ENCODE measurements at places on chromosomes 3 and 15.
A peak's percentile ranks its signal among the peaks of the same experiment; 100 is the strongest.

GRCh38 chr3:82960379-82960778, 1198.9 kb upstream of the GBE1 start:
- no peak for DNase-seq

DNA sequence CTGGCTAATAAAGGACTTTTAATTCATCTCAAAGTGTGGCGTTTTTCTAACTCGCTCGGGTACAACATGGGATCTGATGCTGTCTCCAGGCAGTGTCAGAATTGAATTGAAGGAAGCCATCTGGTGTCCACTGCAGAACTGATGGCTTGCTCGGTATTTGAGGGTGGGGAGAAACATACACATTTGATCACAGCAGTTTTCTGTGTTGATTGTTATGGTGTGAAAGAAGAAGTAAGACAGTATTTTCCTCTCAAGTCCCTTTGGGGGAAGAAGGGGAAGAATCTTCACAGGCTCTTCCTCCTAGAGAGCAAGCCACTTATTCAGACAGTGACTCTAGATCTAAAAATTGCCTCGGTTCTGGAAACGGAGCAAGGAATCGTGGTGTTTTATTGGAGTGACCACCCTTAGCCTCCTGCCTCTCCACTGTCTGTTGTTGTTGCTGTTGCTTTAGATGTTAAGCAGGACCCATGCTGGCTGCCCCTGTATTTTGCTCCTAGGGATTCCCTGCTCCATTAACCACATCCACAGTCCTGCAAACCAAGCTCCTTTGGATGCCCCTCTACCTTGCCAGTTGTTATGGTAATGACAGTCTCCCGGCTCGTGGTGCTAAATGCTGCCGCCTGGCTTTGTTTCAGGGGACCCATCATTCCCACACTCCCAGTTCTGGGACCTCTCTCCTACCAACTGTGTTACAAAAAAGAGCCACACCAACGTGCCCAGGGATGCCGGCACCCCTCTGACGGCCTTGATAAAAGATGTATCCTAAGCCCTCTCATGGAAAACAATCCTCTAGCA, 15.3 kb upstream of the MCCC1 start:
- no peak for DNase-seq

- DNase-seq, result no peak
Observed at GRCh38 chr15:41340189-41340695, 7.6 kb downstream of the NUSAP1 start.

- DNase-seq, result no peak
Observed at GRCh38 chr3:151631946-151632345, 101.8 kb upstream of the AADACL2 start.

GRCh38 chr15:101138913-101139880, 112.7 kb downstream of the CHSY1 start:
- DNase-seq, result no peak

GRCh38 chr3:171491361-171491760, 31.2 kb upstream of the TNIK start:
- DNase-seq, result no peak

DNA sequence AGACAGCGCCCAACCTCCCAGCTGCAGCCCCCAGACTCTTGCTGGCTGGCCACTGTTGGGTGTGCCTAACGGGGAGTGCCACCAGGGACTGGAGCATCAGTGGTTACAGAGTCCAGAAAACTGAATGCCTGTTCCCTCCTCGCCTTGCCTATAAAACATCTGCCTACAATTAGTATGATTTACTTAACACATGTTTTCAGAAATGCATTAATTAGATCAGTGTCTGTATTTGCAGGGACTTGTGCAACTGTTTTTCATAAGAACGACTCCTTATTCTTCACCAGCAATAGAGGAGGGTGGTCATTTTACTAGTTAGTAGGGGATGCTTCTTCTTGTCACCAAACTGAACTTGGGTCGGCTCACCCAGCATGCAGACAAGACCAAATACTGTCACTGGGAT, 248.7 kb downstream of the GABRG3 start:
- no peak for DNase-seq

DNA sequence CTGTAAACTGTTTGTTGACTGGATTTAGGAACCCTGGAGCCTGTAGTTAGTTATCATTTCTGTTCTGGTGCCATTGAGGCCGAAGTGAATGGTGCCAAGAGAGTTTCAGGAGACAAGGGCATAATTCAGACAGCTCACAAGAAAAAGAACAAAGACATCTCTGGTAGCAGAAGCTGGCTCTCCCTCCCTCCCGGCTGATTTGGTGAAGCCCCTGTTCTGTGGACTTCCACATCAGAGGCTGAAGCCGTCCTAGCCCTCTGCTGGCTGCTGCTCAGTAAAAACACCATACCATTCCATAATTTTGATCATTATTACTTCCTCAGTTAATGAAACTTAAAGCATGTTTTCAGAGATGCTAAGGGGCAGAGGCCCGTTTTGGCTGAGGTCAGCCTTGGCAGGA, 381.2 kb upstream of the WNT5A start:
- peak; percentile 85 for DNase-seq

GRCh38 chr3:179541596-179541995, 21.1 kb upstream of the ACTL6A start:
- DNase-seq, result no peak

DNA sequence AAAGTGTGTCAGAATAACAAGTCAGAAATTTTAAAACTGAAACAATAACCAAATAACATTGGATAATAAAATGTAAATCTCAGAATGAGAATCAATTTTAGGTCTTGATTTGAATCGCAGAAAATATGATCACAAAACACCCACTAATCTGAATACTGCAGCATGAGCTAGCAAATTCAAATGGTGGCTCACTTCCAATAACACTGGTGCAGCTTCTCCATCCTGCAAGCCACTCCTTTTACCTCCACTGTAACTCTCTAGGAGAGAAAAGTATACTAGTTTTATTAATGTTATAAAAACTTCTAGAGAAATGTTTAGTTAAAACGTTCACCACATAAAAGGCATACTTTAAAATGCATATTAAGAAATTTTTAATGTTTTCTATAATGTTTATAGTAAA, 30.4 kb downstream of the UBE3A start:
- DNase-seq, result no peak

GRCh38 chr3:70970171-70970570, 613.4 kb downstream of the FOXP1 start:
- DNase-seq, result peak; percentile 40

GRCh38 chr3:142902356-142902755, 13.5 kb upstream of the PCOLCE2 start:
- no peak for DNase-seq

DNA sequence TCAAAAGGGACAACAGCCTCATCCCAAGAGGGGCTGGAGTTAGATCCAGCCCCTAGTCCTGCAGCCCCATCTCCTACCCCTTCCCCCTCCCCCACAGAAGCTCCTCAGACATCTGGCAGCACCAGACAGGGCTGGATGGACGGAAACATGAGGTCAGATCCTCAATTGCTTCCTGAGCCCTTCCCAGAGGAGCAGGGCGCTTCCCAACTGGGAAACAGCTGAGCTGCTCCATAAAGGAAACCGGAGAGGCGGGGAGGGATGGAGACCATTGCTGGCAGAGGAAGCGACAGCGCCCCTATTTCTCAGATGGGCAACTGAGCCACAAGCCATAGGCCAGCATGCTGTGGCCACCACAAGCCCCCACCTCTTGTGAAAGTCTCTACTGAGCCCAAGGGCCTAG, 18.3 kb upstream of the CYP11A1 start:
- no peak for DNase-seq

- no peak for DNase-seq
Observed at GRCh38 chr3:66104535-66104934, 65.8 kb upstream of the MAGI1 start.

DNA sequence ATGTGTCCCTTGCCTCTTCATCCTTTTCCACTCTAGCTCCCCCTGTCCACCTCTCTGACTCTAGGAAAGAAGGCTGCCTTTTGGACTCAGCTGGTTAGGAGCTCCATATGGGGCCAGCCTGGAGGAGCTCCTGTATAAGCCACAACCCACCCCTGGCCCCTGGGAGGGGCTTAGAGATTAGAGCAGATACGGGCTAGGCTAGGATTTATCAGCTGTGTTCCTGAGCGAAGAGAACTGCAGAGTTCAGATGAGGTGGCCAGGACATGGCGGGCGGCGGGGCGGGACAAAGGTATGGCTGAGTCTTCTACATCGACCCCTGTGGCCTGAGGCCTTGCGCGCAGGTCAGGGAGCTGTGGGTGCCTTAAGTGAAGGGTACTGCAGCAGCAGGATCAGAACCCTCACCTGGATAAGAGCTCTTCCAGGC, 7.9 kb downstream of the NBEAL2 start:
- DNase-seq, result no peak

DNA sequence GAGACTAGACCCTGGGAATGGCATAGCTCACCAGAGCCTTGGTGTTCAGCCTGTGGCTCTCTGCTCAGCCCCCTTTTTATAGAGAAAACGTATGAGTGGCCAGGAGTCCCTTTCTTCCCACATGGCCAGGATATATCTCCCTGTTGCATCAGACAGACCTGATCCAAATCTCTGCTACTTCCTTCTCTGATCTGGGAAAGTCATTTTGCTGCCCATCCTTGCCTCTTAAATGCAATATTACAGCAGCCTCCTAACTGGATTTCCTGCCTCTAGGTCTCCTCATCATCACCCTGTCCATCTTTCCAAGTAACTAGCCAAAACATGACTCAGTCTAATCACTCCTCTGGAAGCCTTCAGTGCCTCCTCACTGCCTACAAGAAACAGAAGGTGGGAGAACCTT, 42.9 kb downstream of the CTDSPL start:
- DNase-seq, result no peak

DNA sequence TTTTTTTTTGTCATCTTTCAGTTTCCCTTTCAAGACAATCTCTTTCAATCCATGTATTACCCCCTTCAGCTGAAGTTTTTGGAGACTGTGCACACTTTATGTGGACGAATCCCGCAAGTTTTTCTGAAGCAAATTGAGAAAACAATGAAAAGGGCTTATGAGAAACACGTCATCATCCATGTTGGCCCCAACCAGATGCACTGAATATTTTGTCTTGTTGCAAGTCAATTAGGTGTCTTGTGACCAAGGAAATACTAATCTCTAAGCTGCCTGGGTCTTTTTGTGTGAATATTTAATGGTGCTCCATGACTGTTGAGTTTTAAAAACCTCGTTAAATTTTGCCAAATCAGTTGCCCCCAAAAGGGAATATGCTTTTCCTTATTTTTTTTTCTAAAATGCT, 21.7 kb upstream of the PPP4R2 start:
- DNase-seq, result no peak

DNA sequence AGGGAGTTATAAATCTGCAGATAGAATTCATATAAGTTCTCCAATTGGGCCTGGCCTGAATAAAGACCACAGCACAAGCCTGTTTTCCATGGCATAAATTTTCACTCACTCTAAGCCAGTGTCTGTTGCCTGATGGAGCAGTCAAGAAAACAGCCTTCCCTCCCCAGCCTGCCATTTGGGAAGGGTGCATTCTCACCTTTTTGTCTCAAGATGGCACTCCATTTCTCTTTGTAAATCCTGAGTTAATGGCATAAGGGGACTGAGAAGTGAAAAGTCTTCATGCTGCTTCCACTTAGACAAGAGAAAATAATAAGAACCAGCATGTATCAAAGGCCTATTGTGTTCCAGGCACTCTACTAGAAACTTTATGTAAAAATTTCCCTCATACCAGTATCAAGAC, 115.6 kb upstream of the MANF start:
- DNase-seq, result no peak

GRCh38 chr3:134650431-134651346, at the start of gene KY:
Gene KY (minus strand): TSS chr3:134651022. CDS start chr3:134650960, 62 bp downstream.
- DNase-seq, result peak; percentile 45

DNA sequence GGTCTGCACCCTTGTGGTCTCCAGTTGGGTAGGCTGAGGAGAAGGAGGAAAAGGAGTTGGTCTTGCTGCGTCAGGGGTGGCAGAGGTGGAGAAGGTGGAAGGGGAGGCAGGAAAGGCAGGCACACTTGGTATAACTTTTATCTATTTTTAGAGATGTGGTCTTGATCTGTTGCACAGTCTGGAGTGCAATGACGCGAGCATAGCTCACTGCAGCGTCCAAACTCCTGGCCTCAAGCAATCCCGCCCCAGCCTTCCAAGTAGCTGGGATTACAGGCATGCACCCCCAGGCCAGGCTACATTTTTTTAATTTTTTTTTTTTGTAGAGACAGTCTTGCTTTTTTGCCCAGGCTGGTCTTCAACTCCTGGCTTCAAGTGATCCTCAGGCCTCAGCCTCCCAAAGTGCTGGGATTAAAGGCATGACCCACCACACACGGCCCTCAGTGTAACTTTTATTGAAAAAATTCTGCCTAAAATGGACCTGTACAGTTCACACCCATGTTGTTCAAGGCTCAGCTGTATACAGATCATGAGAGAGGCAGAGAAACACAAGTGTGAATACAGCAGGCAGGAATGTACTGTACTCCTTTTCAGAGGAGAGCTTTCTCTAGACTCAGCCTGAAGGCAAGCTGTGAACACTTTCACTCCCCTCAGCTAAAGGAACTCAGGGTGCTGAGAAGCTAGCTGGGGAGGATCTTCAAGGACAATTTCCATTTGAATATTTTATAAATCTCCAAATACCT, 2.1 kb upstream of the RHOV start:
- no peak for DNase-seq

GRCh38 chr3:138761002-138761401, 73.7 kb downstream of the PIK3CB start:
- DNase-seq, result no peak

DNA sequence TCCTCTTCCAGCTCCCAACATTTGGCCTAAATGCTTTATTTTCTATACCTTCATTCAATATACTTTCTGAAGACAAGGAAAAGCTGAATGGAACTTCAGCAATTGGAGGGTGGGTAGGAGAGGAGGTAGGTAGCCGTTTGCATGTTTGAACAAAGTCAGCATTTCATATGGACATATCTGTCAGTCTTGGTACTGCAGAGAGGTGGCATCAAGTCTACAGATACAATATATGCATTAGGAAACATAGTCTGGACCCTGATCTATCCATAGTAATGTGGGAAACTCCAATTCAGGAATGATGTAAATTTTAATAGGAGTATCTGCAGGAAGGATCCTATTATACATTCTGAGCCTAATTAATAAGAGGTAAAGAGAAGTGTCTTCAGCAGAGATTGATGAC, 526.4 kb downstream of the MECOM start:
- DNase-seq, result no peak

GRCh38 chr3:194871864-194872668, 186.4 kb downstream of the FAM43A start:
- peak; percentile 43 for DNase-seq

DNA sequence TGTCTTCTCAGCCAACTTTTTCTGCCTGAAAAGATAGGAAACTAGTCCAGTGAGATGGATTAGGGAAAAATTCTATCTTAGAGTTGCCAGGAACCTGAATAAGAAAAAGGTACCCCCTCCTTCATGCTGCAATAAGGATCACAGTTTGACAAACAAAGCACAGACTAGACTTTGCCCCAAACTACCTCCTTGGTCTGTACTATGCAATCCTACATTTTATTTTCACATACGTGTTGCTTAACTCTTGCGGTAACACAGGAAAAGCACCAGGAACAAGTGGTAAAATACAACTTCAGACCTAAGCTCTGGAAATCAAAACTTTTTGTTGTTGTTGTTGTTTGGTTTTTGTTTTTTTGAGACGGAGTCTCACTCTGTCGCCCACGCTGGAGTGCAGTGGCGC, 11.3 kb upstream of the IL12A start:
- no peak for DNase-seq

GRCh38 chr15:22257047-22258008, 177.0 kb downstream of the OR4M2 start:
- no peak for DNase-seq

- DNase-seq, result no peak
Observed at GRCh38 chr3:122508135-122508914, 6.4 kb downstream of the KPNA1 start.

- DNase-seq, result peak; percentile 64
Observed at GRCh38 chr3:117439812-117440211, 730.2 kb downstream of the TUSC7 start.

- DNase-seq, result no peak
Observed at GRCh38 chr3:129211772-129212171, 28.1 kb upstream of the CNBP start.

- DNase-seq, result no peak
Observed at GRCh38 chr15:51315726-51316125, 22.7 kb downstream of the CYP19A1 start.
